Fibroblast of the conjunctiva (primary cell): ENCODE measurements at places on chromosomes 16 and 17.

- no peak for DNase-seq
Observed at GRCh38 chr16:89314854-89315253, 97.4 kb downstream of the ZNF778 start.

DNA sequence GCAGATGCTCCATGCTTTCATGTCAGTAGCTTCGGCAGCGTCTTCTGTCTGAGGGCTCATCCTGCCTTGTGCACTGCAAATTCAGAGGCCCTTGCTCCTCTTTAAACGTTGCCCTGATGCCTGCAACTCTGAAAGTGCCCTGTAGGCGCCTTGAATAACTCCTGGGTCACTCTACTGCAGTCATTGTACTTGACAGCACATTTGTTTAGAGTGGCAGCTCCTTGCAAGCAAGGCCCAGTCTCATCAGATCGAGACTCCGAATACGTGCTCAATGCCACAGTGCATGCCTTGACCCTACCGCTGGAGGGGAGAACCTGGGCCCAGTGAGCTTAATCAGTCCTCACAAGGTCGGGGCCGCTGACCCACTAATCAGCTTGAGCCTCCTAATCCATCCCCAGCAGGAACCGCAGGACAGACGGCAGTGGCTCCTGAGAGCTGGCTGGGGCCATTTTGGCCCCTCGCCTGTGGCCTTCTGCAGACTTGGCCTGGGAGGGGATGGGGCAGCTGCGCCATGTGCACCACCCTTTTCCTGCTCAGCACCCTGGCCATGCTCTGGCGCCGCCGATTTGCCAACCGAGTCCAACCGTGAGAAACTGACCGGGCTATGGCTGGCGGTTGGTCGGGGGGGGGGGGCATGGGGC, at the start of gene PRCD:
Gene PRCD (plus strand): TSS at position 414 of the 641 bp plus-strand sequence. CDS start 98 bp downstream, at position 512.
- DNase-seq: no peak

- DNase-seq: no peak
Observed at GRCh38 chr16:7449808-7450207, 117.2 kb downstream of the RBFOX1 start.

GRCh38 chr16:82651921-82652601, 25.3 kb downstream of the CDH13 start:
- DNase-seq: no peak

GRCh38 chr16:9134739-9135138, 43.3 kb downstream of the HAPSTR1 start:
- peak; percentile 27 for DNase-seq

DNA sequence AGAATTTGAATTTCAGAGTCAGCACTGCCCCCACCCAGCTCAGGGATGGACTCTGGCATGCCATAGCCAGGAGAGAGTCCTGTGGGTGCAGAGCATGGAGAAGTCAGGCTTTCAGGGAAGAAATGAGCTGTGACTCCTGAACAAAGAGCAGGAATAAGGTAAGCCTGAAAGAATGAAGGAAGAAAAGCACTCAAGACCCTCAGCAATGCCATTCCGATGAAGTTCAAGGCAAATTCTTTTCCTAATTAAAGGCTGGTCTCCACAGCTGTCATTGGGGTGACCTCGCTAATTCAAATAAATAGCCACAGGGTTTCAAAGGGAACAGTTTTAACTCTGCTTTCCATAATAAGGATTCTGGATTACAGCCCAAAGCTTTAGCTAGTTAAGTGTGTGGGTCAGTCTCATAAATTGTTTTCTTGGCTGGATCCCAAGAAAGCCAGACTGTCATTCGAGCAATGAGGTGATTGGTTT, 31.7 kb downstream of the TOM1L2 start:
- no peak for DNase-seq

GRCh38 chr17:50194934-50195865, 6.2 kb downstream of the COL1A1 start:
- no peak for DNase-seq

- DNase-seq: no peak
Observed at GRCh38 chr17:59631276-59631675, 11.6 kb downstream of the CLTC start.

GRCh38 chr17:71118039-71118438, 948.7 kb downstream of the KCNJ2 start:
- DNase-seq: no peak
